ENCODE measurements at places on chromosomes 2 and 18. TPM values are rescaled to one million over a fixed set of nuclear protein-coding genes. Genes with fewer than 3 reads are reported as not detected.
A peak's percentile ranks its signal among the peaks of the same experiment; 100 is the strongest.

Gene RAB6D
- total RNA-seq, result not detected

DNA sequence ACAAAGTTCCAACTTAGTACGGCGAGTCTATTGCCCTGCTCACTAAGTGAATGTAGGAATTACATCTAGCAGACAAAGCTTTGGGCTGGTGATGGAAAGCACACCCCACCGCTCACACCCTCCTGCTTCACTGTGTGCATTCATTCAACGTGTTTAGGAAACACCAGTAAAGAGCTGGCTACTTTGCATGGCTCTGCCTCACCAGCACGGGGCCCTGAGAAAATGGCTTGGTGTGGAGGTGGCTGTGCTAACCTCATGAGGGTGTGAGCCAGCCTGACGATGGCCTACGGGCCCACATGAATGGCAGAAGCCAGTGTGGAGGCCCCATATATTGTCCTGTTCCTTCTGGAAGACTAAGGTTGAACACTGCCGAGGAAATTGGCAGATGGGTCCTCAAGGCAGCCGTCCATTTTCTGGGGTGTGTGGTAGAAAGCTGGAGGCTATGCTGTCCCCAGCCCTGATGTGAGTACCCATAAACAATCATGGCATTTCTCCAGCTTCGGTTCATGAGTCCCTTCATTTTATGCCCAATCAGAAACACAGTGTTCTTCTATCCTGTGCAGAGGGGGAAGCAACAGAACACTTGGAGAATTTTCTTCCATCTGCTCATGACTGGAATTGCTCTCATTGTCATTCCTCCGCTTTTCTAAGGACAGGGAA is 269.4 kb downstream of the PHLPP1 start:
- H3K27me3 ChIP-seq, result peaks cover 3% of the 10 kb centered on the region
- peaks cover 3% of the 10 kb centered on the region for H3K4me1 ChIP-seq
- no peaks in the 10 kb centered on the region for H3K36me3 ChIP-seq

Gene MLPH
- 7.7 TPM for total RNA-seq

DNA sequence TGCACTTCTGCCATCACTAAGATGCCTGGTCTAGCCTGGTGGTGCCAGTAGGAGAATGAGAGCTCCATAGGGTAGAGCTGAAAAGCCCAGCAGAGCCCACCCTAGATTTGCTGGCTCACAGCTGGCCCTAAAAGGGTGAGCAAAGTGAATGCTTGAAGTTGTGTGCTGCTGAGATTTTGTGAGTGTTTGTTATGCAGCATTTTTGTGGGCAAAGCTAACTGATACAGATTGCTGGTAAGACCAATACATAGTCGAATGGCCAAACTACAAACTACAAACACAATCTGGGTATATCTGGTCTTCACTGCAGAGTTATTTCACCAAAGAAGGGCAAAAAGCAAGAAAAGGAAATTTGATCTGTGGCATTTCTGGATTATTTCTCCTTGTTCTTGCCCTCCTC is 7.1 kb upstream of the AGAP1 start:
- DNase-seq, result no peak
- H3K4me3 ChIP-seq, result no peak overlapping the region
- H3K27ac ChIP-seq, result no peak overlapping the region
- peaks cover 2% of the 10 kb centered on the region for H3K27me3 ChIP-seq
- no peaks in the 10 kb centered on the region for H3K36me3 ChIP-seq

DNA sequence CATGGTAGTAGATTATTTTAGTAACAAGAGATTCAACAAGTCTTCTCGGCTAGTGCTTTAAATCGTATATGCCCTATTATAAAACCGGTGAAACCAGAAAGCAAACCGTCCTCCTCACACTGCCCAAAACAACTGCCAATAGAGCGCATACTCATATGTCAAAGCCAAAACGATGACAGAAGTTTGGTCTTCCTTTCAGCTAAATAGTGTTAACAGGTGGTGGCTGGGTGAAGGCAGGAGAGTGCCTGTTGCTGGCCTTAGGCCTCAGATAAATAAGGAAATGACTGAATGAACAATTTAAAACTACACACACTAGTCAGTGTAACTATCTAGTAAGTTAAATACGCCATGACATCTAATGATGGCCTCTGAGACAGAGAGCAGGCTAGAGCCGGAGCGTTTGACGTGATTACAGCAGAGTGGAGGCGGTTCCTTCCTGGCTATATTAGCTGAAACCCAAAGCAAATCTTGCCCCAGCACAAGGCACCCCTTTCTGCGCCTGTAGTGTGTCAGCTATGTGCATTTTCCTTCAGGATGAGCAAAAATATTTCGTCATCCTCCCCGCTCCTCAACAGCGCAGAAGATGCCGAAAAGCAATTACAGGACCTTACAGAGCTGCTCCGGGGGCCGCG is 1.6 kb downstream of the LONRF2 start:
- H3K36me3 ChIP-seq, result peaks cover 27% of the 10 kb centered on the region
- peaks cover 10% of the 10 kb centered on the region for H3K4me1 ChIP-seq
- H3K27me3 ChIP-seq, result peaks cover 43% of the 10 kb centered on the region
- no peak for DNase-seq
- H3K4me3 ChIP-seq, result peak overlapping the region; percentile 71

Gene CMPK2
- 4.5 TPM for total RNA-seq

Gene GPAT2
- total RNA-seq, result not detected

Gene ABCG8
- not detected for total RNA-seq

Gene IL36RN
- total RNA-seq, result 0.84 TPM

DNA sequence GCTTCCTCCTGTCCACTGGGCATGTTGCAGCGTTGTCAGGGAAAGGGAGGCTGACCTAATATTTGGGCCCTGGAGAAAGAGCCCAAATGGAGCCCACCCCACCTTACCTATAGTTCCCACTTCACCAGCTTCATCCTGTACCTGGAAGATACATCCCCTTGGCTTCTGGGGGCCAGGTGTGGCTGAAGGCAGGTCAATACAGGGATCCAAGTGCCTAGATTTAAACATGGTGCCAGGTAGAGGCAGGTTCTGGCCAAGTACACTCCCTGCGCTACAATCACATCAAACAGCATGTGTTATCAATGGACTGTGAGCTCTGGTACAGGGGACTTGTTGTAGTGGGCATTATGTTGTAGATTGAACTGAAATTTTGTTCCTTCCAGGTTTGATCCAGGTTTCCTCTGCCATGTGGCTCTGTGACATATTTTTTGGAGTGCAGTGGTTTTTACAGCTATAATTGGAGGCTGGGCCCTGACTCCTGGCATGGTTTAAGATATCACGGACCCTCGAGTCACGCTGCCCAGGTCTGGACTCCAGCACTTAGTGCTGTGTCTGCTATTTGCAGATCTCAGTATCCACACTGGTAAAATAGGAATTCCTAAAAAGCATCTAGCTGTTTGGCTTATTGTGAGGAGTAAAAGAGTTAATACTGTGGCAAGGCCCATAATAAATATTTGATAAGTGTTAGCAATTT is 23.8 kb downstream of the MYCN start:
- DNase-seq, result no peak
- no peaks in the 10 kb centered on the region for H3K27me3 ChIP-seq
- H3K4me1 ChIP-seq, result peaks cover 10% of the 10 kb centered on the region
- no peak overlapping the region for H3K4me3 ChIP-seq
- no peak overlapping the region for H3K27ac ChIP-seq

Gene SCYGR2
- not detected for total RNA-seq
